ENCODE measurements at places on chromosomes 12 and 14. TPM values are rescaled to one million over a fixed set of nuclear protein-coding genes. Genes with fewer than 3 reads are reported as not detected.

GRCh38 chr12:1962051-1963020, 41.9 kb downstream of the DCP1B start:
- no peak for DNase-seq

- no peak for DNase-seq
Observed at GRCh38 chr12:59007620-59008019, 87.3 kb upstream of the LRIG3 start.

DNA sequence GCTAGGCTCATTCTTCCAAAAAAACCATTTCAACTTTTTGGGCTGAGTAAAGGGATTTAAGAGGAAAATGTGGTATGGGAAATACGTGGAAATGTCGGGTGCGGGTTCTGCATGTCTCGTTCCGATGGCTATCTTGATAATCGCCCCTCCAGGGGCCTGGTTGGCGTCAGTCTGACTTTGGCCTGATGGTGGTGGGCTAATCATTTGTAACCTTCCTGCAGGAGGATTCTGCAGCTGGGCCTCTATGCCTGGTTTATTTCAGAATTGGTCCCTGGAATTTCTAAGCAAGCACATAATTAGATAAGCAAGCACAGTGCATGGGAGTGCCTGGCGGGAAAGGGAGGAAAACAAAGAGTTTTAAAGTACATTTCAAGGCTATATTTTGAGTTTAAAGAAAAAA, 14.8 kb upstream of the SLC4A8 start:
- DNase-seq: no peak

DNA sequence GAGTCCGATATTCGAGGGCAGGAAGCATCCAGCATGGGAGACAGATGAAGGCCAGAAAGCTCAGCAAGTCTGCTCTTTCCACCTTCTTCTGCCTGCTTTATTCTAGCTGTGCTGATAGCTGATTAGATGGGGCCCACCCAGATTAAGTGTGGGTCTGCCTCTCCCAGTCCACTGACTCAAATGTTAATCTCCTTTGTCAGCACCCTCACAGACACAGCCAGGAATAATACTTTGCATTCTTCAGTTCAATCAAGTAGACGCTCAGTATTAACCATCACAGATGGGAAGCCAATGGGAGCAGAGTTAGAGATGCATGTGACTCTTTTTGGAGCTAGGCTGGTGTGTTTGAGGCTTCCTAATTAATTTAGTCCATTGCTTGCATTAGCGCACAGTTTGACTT, 17.0 kb downstream of the C12orf75 start:
- DNase-seq: no peak

DNA sequence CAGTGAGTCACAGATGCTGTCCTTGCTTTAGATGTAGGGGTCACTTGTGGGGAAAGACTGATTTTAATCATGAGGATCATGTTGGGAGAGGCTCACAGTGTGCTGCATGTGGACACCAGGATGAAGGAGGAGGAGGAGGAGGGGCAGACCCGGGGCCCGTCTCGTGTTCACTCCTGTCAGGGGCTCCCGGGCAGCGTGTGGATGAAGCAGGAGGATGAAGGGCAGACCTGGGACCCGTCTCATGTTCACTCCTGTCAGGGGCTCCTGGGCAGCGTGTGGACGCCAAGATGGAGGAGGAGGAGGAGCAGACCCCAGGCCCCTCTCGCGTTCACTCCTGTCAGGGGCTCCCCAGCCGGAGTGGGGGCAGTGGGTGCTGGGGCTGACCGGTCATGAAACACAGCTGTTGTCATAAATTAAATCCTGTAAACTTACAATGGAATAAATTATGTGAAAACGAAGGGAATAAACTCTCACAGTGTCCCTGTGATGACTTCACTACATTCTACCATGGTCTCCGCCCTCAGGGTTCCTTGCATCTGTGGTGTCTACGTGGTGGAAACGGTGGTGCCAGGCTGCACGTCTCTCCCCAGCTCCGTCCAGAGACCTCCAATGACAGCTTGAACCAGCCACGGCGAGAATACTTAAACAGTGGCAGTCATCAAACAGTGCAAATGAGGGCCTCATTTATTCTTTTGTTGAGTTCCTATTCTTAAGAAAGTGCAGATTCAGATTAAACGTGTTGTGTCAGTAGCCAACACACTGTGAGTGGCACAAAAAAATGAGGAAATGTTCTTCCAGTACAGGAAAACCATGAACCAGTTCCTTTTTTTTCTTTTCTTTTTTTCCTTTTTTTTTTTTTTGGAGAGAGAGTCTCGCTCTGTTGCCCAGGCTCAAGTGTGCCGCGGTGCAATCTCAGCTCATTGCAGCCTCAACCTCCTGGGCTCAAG, 37.7 kb upstream of the SFSWAP start:
- DNase-seq: no peak

GRCh38 chr14:91754819-91755218, 22.9 kb upstream of the CATSPERB start:
- no peak for DNase-seq

- DNase-seq: no peak
Observed at GRCh38 chr12:27236498-27236897, 7.6 kb upstream of the STK38L start.

DNA sequence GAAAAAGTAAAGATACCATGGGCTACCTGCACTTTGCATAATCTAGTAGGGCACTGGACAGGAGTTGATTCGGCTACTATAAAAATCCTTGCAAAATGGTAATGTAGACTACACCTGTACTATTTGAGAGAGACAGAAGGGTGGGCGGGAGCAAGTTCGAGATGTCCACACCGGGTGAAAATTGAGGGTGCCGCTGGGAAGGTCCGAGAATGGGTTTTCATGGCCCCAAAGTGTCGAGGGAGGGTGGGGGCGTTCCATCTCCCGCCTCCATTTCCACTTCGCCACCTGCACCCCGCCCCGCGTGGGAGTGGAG, 648 bp downstream of the SNX6 start:
- peak; percentile 50 for DNase-seq

DNA sequence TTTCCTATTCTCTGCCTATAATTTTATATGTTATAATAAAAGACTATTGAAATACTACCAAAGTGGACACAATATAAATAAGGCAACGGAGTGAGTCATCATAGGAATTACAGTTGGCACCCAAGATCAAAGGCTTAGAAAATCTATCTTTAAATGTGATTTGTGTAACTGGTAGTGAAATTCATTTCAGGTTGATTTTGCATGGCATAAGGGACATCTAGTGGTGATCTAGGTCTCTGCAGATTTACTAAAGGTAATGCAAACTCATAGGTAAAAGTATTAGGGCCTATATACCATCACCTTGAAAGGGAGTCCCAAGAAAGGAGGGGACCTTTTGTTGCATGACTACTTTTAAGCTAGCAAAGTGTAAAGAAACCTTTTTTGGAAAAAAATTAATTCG, 527.2 kb downstream of the NRXN3 start:
- DNase-seq: no peak

GRCh38 chr12:11875414-11875935, 195.3 kb upstream of the BCL2L14 start:
- DNase-seq: no peak

- DNase-seq: no peak
Observed at GRCh38 chr12:104336115-104336514, 32.6 kb downstream of the EID3 start.

Gene GALC
- 11.8 TPM for total RNA-seq

- no peak for DNase-seq
Observed at GRCh38 chr12:24938341-24938740, 10.6 kb downstream of the BCAT1 start.

DNA sequence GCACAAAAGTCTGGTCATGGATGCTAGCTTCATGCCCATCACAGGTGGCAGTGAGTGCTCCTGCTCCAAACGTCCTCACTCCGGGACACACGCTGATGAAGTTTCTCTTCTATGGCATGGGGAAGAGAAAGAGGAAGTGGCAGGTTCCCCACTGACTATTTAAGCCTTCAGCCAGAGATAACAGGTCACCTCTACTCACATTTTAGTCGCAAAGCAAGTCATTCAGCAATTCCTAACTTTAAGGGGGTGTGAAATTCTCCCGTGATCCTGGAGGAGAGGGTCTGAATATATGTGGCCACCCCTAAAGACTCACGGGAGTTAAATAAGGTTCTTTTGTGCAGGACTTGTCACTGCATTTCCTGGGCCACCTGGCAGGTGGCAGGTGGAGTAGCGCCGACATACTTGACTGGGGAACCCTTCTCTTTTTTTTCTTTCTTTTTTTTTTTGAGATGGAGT, 18.8 kb upstream of the RCOR1 start:
- no peak for DNase-seq

DNA sequence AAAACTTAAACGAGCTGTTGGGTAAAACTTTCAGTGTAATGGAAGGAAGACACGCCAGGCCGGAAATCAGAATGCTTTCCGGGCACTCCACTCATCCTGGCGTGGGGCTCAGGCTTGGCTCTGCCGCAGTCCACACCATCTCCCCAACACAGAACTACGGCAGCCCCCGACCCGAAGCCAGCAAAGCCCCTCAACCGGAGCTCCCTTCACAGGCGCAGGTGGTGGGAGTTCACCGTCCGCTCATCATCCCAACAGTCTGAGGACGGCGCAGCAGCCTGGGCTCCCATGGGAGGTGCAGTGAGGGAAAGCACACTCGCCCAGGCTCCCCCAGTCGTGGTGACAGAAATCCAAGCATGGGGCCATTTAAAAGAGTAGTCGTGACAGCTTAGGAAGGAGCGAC, 11.0 kb upstream of the MMP17 start:
- DNase-seq: no peak

Gene PTGER2
- 1.5 TPM for total RNA-seq

DNA sequence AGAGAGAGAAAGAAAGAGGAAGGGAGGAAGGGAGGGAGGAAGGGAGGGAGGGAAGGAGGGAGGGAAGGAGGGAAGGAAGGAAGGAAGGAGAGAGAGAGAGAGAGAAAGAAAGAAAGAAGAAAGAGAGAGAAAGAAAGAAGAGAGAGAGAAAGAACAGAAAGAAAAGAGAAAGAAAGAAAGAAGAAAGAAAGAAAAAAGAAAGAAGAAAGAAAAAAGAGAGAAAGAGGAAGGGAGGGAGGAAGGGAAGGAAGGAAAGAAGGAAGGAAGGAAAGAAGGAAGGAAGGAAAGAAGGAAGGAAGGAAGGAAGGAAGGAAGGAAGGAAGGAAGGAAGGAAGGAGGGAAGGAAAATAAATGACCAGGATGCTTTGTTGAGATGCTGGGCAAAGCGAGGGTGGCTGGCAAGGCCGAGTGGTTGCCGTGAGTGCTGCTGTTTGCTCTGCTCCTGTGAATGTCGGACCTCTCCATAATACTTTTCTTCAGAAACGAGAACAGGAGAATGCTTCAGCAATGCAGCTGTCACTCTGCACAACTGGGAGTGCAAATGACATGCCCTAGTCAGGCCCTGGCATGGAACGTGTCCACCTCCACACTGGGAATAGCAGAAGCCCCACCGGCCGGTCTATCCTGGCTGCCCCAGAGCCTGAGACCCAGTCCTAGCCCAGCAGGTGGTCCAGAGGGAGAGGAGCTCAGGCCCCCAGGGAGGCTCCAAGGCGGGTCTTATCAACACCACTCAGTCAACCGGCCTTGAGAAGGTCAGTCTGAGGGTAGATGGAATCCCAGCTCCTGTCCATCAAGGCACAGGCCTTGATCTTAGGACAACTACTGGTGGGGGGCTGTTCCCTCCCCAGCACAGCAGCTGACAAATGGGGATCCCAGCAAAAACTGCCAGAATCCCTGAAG, 25.1 kb upstream of the EIF5 start:
- DNase-seq: no peak

DNA sequence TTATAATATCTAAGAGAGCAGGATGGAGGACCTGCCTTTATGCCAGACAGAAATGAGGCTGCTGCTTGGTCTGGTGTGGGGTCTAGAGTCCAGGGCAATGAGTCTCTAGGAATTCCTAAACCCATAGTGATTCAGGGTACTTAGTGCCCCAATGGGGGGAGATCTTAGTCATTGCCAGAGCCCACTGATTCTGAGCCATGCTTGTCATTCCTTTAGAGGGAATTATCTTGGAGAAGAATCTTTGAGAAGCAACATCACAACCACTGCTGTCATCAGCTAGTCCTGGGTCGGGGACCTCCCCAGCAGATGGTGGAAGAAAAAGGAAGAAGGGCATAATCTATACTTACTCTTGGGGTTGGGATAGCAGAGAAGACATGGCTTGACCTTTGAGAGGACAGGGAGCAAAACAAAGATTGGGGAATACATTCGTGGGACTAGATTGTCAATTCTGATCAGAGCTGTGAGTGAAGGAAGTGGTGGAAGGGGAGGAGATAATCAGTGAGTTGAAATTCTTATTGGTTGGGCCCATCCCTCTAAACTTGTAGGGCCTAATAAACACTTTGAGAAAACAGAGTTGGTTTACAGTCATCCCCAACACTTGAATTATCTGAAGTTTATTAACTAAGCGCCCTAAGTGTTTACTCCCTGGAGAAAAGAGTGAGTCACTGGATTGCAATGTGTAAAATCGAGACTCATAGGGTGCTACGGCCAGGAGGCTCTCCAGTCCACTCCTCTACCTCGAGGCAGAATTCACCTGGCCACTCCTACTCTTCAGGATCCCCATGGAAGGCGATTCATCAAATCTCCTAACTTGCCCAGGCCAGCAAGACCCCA, 3.0 kb upstream of the KRT3 start:
- DNase-seq: no peak

- no peak for DNase-seq
Observed at GRCh38 chr12:100484183-100484886, 10.7 kb downstream of the NR1H4 start.

GRCh38 chr12:57483466-57483865, 3.8 kb upstream of the ARHGAP9 start:
- no peak for DNase-seq

Gene RHOF
- 5.1 TPM for total RNA-seq

- no peak for DNase-seq
Observed at GRCh38 chr12:43052441-43052840, 462.9 kb upstream of the PRICKLE1 start.

DNA sequence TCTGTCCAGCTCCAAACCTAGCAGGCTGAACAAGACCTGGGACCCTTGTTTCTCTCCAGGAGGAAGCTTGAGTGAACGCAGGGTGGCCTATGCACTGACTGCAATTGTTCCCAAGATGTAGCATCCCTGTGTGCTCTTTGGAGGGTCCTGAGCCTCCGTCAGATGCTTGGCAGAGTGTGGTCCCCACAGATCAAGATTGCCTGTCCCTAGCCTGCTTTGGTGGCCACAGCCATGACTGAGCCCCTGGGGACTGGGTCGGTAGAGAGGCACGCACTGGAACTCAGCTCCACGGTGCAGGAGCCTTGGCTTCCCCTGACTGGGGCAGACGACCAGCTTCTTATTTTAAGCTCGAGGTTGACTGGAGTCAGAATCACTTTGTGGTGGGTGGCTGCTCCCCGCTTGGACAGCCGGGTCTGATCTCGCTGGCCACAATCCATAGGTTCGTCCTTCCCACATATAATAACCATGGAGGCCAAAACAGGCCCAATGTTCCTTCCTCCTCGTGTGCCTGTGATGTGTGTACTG, 97.8 kb downstream of the LGMN start:
- no peak for DNase-seq

GRCh38 chr14:99691111-99691885, 7.2 kb downstream of the CYP46A1 start:
- peak; percentile 3 for DNase-seq

Gene RASSF8
- total RNA-seq: 54.1 TPM

- no peak for DNase-seq
Observed at GRCh38 chr14:19918553-19919264, 1.7 kb upstream of the OR4K5 start.

All from uterus (tissue), 4 donors.